ENCODE measurements at places on chromosomes 12 and 14. TPM values are rescaled to one million over a fixed set of nuclear protein-coding genes. Genes with fewer than 3 reads are reported as not detected.
A peak's percentile ranks its signal among the peaks of the same experiment; 100 is the strongest.

- H3K36me3 ChIP-seq = no peaks in the 10 kb centered on the region
- H3K4me3 ChIP-seq = no peak overlapping the region
- H3K27me3 ChIP-seq = no peaks in the 10 kb centered on the region
- DNase-seq = no peak
- no peak overlapping the region for H3K27ac ChIP-seq
Measured at GRCh38 chr12:29110506-29111442, 38.3 kb upstream of the FAR2 start.

GRCh38 chr12:103879048-103879692, 38.1 kb upstream of the NT5DC3 start:
- no peak overlapping the region for H3K27ac ChIP-seq
- no peak overlapping the region for H3K4me3 ChIP-seq
- no peak for DNase-seq

- H3K27me3 ChIP-seq = no peaks in the 10 kb centered on the region
- H3K4me3 ChIP-seq = no peak overlapping the region
- H3K4me1 ChIP-seq = no peaks in the 10 kb centered on the region
- H3K36me3 ChIP-seq = no peaks in the 10 kb centered on the region
Measured at GRCh38 chr12:129193263-129193871, 340.1 kb downstream of the GLT1D1 start.

DNA sequence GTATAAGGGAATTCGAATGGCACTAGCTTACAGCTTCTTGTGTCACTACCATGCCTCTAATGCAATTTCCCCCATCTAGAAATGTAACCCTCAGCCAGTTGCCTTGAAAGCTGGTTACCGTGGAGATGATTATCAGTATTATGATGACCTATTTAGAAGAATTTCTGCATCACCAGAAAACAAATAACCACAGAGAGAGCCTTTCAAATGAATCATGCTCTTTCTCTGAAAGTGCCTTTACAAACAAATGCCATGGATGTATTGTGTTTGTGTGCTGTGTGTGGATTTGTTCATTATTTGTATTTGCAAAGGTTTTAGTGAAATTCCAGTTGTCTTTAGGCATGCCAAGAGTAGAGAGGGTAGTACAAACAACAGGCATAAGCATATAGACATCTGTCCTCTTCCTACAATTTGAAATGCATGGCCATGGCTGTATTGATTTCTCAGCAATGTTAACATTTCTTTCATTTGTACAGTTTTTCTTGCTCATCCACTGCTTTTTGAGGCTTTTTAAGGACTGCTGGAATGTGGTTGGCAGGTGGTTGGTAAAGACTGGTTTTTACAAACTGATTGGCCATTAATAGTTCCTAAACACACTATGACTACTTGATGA, 266.5 kb downstream of the PAWR start:
- H3K27ac ChIP-seq = peak overlapping the region; percentile 34
- H3K4me3 ChIP-seq = no peak overlapping the region
- H3K36me3 ChIP-seq = no peaks in the 10 kb centered on the region
- no peak for DNase-seq
- peaks cover 3% of the 10 kb centered on the region for H3K4me1 ChIP-seq

DNA sequence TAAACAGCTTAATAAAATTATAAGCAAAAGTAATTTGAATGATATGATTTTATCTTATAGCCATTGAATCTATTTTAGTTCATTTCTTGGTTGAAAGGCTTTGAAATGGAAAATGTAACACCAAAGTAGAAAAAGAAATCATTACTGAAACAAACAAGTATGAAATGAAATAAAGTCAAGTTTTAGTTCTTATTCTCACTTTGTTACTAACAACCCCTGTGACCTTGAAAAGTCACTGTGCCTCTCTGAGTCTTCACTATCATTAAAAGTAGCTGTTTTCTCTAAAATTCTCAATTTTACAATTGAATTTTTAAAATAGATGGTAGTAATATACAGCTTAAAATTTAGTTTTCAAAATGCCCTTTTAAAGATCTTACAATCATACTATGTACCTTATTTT, 32.4 kb upstream of the SLC17A8 start:
- H3K27ac ChIP-seq = no peak overlapping the region
- peaks cover 52% of the 10 kb centered on the region for H3K36me3 ChIP-seq
- H3K4me1 ChIP-seq = no peaks in the 10 kb centered on the region

- peaks cover 64% of the 10 kb centered on the region for H3K27me3 ChIP-seq
- H3K4me3 ChIP-seq = no peak overlapping the region
- no peak overlapping the region for H3K27ac ChIP-seq
- H3K4me1 ChIP-seq = no peaks in the 10 kb centered on the region
- H3K36me3 ChIP-seq = no peaks in the 10 kb centered on the region
- DNase-seq = no peak
Measured at GRCh38 chr14:88323523-88324199, 592 bp upstream of the KCNK10 start.

- H3K4me1 ChIP-seq = no peaks in the 10 kb centered on the region
Measured at GRCh38 chr14:78612666-78613065, 442.5 kb downstream of the NRXN3 start.

- no peaks in the 10 kb centered on the region for H3K27me3 ChIP-seq
- no peaks in the 10 kb centered on the region for H3K36me3 ChIP-seq
- H3K4me3 ChIP-seq = peak overlapping the region; percentile 70
- no peak for DNase-seq
Measured at GRCh38 chr14:103714063-103714724, 1.1 kb downstream of the XRCC3 start.

DNA sequence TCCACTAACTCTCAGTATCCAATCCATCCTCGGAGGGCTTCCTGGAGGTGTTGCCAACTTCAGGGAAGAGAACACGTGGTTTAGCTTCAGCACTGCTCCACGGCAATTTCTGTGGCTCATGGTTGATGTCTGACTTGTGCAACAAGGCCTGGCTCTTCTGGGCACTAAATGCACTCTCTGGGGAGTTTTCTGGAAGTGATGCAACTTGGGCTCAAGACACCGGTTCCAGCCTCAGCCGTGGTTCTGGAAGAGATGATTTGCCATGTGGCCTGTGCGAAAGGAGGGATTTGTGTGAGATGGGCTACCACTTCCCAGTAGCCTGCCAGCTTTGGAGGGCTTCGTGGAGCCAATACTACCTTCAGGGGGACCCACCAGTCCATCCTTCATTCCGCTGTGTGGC, 118.6 kb upstream of the RTL1 start:
- DNase-seq = peak; percentile 18
- no peaks in the 10 kb centered on the region for H3K36me3 ChIP-seq
- H3K27ac ChIP-seq = no peak overlapping the region
- no peak overlapping the region for H3K4me3 ChIP-seq
- no peaks in the 10 kb centered on the region for H3K27me3 ChIP-seq

DNA sequence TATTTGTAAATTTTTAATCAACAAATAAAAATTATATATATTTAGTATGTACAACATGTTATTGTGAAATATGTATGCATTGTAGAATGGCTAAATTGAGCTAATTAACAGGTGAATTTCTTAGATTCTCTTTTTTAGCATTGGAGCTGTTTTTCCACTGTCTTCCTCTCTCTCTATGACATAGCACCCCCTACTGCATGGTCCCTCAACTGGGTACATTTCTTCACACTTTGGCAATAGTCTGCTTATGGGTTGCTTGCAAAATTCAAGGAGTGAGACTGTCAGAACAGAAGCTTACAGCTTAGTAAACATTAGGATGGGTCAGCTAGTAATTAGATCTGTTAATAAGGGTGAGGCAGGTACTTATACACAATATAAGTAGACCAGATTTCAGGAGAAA, 658.5 kb upstream of the MGAT4C start:
- no peak for DNase-seq
- H3K4me1 ChIP-seq = no peaks in the 10 kb centered on the region
- H3K27me3 ChIP-seq = no peaks in the 10 kb centered on the region
- no peak overlapping the region for H3K4me3 ChIP-seq
- no peaks in the 10 kb centered on the region for H3K36me3 ChIP-seq

DNA sequence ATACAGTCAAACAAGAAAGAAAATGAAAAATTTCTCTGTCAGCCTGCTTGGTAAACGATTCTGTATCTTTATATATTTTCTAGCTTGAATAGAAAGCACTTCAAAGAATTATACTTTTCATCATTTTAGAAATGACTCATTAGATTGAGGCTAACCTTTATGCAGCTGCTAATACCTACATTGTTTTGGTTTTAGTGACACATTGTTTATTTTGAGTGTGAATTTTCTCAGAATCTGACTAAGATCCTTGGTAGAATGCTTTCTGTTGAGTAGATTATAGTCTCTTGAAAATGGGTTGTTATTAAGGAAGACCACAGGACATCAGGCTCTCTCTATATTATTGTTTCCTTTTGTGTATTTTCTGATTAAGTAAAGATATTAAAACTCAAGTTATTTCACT, at the start of gene PMCH:
PMCH (minus strand) TSS at position 45 of the 400 bp plus-strand sequence. CDS start 63 bp downstream, outside the sequence.
- no peak within 1 kb of the TSS for H3K4me3 ChIP-seq
- no peak within 1 kb of the TSS for H3K27ac ChIP-seq
- DNase-seq = no peak
- no peaks in the 10 kb centered on the region for H3K4me1 ChIP-seq
- no peaks in the 10 kb centered on the region for H3K27me3 ChIP-seq
- no peaks in the 10 kb centered on the region for H3K36me3 ChIP-seq

DNA sequence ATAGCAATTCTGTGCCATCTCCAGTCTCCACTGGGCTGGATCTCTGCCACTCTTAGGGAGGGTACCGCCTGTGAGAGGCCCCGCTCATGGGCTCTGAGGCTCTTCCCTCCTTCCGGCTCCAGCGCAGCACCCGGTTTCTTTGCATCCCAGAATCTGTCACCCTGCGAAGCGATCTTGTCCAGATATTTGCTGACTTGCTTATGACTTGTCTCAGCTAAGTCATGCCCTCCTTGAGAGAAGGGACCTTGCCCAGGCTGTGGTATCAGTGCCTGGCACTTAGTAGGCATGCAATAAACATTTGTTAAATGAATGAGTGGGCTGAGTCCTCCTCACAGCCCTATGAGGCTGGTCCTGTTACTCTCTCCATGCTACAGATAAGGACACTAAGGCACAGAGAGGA, 13.4 kb downstream of the KRT80 start:
- peaks cover 6% of the 10 kb centered on the region for H3K4me1 ChIP-seq
- DNase-seq = no peak
- H3K4me3 ChIP-seq = no peak overlapping the region
- H3K27me3 ChIP-seq = no peaks in the 10 kb centered on the region
- H3K27ac ChIP-seq = no peak overlapping the region

DNA sequence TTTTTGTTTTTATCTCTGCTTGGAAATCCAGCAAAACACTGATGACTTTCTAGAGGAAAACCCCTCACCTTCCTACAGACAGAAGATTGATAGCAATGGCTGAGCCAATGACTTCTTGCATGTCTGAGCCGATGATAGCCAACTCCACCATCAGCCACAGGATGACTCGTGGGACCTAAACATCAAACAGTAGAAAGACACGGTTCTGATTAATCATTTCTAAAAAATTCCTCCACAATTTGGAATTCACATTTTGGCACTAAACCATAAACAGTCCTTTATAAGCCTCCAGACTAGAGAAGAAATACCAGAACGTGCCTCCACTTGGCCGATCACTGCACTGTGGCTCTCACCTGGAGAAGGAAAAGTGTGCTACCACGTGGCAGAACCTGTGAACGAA, 25.9 kb downstream of the SLC11A2 start:
- no peaks in the 10 kb centered on the region for H3K4me1 ChIP-seq
- H3K4me3 ChIP-seq = no peak overlapping the region
- no peak for DNase-seq
- no peaks in the 10 kb centered on the region for H3K27me3 ChIP-seq
- no peak overlapping the region for H3K27ac ChIP-seq

DNA sequence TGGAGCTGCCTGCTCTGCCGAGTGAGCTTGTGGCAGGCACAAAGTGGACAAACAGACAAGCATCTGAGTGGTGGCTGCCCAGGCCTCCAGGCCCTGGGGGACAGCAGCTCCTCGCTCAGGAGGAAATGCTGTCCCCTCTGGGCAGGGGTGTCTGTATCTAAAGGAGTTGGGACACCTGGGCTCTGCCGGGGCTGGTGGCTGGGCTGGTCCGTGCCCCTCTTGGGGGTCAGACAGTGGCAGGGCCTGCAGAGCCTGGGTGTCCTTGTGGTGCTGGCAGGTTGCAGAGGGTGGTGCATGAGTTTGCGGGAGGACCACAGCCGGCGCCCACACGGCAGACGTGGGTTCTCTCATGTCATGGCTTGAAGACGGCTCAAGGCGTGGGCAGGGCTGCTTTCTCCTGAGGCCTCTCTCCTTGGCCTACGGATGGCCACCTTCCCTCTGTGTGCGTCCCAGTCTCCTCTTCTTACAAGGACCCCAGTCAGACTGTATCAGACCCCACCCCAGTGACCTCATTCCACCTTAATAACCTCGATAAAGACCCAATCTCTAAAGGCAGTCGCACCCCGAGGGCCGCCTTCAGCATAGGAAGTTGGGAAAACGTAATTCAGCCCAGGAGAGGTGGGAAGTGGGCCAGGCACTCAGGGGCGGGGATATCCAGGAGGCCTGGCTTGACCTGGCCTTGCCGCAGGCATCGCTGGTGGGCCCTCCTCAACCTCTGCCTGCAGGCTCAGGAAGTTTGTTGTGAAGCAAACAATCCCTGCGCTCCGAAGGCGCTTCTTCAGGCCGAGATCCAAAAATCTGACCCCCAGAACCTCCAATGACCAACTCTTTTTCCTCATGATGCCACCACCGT, 110.0 kb downstream of the KIF26A start:
- H3K27ac ChIP-seq = no peak overlapping the region
- H3K4me1 ChIP-seq = no peaks in the 10 kb centered on the region
- no peaks in the 10 kb centered on the region for H3K27me3 ChIP-seq
- no peak overlapping the region for H3K4me3 ChIP-seq
- peak; percentile 44 for DNase-seq

GRCh38 chr14:35986219-35986573, 160.1 kb downstream of the BRMS1L start:
- no peak overlapping the region for H3K4me3 ChIP-seq
- no peaks in the 10 kb centered on the region for H3K36me3 ChIP-seq
- no peaks in the 10 kb centered on the region for H3K4me1 ChIP-seq
- no peak overlapping the region for H3K27ac ChIP-seq

- peak within 1 kb of the TSS; percentile 19 for H3K4me3 ChIP-seq
- H3K4me1 ChIP-seq = no peaks in the 10 kb centered on the region
- no peaks in the 10 kb centered on the region for H3K36me3 ChIP-seq
- DNase-seq = peak; percentile 64
- peaks cover 59% of the 10 kb centered on the region for H3K27me3 ChIP-seq
- no peak within 1 kb of the TSS for H3K27ac ChIP-seq
Measured at GRCh38 chr14:47675466-47676314, at the start of gene MDGA2. TSS of gene MDGA2 (minus strand) at chr14:47675605.

DNA sequence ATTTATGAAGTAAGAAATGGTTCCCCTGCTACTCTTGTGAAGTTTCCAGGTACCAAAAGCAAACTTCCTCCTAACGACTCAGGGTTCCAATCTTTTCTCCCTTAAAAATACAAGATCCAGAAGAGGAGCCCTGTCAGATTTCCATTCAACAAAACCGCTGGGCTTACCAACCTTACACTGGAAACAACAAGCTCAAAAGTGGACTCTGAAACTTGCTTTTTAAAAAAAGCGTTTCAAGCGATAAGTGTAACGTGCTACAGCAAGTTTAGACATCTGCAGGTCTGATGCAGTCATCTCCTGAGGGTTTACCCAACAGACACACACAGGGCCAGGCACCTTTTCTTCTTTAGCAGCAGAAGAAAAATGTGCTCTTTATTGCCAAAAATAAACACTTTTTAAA, 6.9 kb upstream of the CREBL2 start:
- DNase-seq = no peak
- H3K36me3 ChIP-seq = no peaks in the 10 kb centered on the region
- no peak overlapping the region for H3K27ac ChIP-seq
- H3K4me3 ChIP-seq = no peak overlapping the region
- no peaks in the 10 kb centered on the region for H3K4me1 ChIP-seq
- H3K27me3 ChIP-seq = no peaks in the 10 kb centered on the region

Gene GALNT4
- 7.8 TPM for total RNA-seq

Gene CLMN
- 19.3 TPM for total RNA-seq

Gene RIN3
- total RNA-seq = 56.0 TPM

Gene TESPA1
- 6.7 TPM for total RNA-seq

Gene CEBPE
- total RNA-seq = not detected

Gene KRT2
- not detected for total RNA-seq

Gene THAP2
- total RNA-seq = 4.9 TPM

Gene DACT1
- total RNA-seq = 5.2 TPM

Gene MYH6
- 3.4 TPM for total RNA-seq
